Stimulated activated CD4-positive, alpha-beta T cell treated with anti-CD3 and anti-CD28 coated beads, Interleukin-2, amount 100 ng/mL, for 48 hours (primary cell): ENCODE measurements at places on chromosomes 1 and 21.

- no peak for DNase-seq
These were observed 6.1 kb downstream of the NUP210L start for GRCh38 chr1:154148807-154149206.

GRCh38 chr21:38470755-38471154 lies 27.5 kb downstream of the ERG start:
- DNase-seq = no peak

DNA sequence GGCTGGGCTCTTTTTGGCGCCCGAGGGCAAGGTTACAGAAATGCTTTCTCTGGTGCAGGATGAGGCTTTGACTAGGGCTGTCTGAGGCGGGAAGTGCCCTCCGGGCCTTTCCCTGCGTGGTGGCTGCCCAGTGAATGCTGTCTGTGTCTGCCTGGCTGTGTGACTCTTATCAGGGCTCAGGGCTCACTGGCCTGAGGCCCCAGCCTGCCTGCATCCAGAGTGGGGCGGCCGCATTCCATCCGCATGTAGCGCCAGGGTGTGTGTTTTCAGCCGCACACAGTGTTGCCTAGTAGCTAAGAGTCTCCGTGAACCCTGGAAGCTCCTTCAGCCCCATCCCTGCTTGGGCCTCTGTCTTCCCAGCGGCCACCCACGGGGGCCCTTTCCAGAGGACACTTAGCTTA lies 59.1 kb downstream of the FAAP20 start:
- no peak for DNase-seq

DNA sequence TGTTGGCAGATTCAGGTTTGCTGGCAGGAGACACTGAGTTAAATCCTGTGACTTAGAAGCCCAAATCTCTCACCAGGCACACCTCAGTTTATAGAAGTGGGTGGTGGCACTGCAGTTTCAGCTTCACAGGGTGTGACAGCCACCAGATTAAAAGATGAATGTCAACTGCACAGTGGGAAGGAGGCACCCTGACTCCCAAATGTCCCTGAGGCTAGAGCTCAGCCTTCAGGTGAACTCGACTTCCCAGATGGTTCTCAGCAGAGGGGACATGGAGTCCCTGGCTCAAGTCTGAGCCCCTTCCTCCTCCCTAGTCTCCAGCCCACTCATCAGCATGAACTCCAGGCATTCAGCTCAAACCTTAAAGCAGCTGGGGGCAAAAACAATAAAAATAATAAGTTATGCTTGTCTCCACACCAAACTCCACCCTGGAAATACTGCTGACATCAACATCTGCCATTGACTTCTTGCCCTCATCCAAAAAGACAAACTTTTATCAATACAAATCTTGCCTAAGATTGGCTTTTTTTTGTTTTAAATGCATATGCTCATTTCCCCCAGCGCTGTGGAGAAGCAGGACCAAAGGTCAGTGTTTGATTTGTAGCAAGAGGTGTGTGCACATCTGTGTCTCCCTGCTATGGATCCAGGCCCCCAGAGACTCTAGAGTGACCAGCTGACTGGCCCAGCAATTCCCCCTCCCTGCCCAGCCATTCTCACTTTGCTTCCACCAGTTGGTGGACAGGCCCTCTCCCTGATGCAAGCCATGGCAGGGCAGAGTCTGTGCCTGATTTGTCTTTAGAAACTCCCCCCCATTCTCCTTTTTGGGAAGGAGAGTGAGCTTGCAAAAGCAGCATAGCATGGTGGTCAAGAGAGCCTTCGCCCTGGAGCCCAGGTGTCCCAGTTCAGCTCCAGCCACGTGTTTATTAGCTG lies 18.5 kb upstream of the S100A7 start:
- DNase-seq = no peak

DNA sequence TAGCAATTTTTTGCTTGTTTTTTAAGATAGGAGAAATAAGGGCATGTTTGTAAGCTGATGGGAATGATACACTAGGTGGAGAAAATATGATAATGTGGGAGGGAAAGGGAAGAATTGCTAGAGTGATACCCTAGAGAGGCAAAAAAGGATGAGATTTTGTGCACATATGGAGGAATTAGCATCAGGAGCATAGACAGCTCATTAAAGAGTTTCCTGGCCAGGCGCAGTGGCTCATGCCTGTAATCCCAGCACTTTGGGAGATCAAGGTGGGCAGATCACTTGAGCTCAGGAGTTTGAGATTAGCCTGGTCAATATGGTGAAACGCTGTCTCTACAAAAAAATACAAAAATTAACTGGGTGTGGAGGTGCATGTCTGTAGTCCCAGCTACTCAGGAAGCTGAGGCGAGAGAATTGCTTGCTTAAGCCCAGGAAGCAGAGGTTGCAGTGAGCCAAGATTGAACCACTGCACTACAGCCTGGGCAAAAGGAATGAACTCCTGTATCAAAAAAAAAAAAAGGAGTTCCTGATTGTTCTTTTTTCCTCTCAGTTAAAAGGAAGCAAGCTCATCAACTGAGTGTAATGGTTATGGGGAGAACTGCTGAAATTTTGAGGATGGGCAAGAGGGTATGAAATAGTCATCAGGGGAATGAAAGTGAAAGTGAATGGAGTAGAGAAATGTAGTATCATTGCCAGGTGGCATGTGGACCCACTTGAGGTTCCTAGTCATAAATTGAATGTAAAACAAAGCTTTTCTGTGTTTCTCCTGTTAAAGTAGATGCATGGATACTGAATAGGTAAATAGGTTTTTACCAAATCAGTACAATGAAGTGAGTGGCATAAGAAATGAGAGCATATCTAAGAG lies 35.5 kb downstream of the SH3GLB1 start:
- DNase-seq = no peak

GRCh38 chr1:36343651-36344394 lies 20.4 kb upstream of the EVA1B start:
- DNase-seq = no peak

- DNase-seq = no peak
These were observed 7.8 kb upstream of the GPR61 start for GRCh38 chr1:109531826-109532364.

GRCh38 chr1:100387209-100387608 lies 34.9 kb downstream of the CDC14A start:
- no peak for DNase-seq

DNA sequence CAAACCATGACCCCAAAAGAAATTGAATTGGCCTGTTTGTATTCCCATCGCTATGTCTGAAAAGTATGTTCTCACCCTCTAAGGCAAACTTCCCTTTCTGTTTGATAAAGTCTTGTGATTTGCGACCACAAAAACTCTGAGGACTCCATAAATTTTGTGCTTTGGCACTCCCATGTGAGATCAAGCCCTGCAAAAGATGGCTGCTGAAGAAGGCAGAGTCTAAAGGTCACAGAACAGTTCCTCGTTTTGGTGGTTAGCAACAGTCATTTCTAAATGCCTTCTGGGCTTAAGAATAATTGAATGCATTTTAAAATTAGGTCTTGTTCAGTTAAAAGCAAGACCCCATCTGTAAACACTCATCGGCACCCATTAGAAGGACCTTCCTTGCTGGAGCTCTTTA lies 441.6 kb downstream of the OMA1 start:
- DNase-seq = no peak

- DNase-seq = no peak
These were observed 196.7 kb upstream of the VAMP3 start for GRCh38 chr1:7574121-7575040.

DNA sequence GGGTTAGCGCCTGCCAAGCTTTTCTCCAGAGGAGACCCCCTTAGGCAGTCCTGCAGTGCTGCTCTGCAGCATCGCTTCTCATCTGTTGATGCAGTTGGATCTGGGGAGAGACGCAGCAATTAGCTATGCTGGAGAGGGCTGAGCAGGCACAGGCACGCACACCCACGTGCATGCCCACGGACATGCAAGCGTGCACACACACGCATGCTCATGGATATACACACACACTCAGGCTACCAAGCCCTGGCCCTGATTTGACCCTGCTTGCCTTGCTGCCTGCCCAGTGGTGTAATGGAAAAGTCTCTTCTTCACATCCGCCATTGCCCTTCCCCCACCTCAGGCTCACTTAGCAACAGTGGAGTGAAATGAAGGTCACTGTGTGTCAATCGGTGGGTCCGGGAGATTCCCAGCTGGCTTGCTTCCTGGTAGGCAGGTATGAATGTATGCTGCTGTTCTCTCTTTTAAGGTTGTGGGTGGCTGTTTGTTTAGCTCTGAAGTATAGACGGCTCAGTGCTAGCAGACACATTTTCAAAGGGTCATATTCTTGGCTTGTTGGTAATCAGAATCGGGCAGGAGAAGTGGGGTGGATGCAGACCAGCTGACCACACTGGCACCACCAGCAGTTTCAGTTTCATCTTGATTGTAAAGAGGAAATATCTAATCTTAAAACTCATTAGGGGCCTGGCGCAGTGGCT lies 9.5 kb downstream of the ATP1B1 start:
- DNase-seq = no peak
